ENCODE measurements at places on chromosomes 5 and 9.
A peak's percentile ranks its signal among the peaks of the same experiment; 100 is the strongest.

DNA sequence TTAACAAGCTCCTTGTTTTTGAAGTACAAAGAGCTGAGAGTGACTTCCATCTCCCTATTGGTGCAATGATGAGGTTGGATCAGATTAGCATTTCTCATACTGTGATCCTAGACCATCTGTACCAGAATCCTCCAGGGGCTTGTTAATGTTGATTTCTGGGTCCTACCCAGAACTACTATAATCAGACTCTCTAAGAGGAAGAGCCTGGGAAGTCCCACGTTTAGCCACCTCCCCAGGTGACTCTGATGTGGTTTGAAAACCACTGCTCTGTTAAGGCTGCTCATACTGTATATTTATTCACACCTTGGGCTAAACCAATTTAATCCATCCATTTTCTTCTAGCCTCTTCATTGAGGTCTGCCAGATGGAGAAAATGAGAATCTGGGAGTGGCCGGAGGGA is 49.6 kb upstream of the SMIM32 start:
- DNase-seq, result no peak

DNA sequence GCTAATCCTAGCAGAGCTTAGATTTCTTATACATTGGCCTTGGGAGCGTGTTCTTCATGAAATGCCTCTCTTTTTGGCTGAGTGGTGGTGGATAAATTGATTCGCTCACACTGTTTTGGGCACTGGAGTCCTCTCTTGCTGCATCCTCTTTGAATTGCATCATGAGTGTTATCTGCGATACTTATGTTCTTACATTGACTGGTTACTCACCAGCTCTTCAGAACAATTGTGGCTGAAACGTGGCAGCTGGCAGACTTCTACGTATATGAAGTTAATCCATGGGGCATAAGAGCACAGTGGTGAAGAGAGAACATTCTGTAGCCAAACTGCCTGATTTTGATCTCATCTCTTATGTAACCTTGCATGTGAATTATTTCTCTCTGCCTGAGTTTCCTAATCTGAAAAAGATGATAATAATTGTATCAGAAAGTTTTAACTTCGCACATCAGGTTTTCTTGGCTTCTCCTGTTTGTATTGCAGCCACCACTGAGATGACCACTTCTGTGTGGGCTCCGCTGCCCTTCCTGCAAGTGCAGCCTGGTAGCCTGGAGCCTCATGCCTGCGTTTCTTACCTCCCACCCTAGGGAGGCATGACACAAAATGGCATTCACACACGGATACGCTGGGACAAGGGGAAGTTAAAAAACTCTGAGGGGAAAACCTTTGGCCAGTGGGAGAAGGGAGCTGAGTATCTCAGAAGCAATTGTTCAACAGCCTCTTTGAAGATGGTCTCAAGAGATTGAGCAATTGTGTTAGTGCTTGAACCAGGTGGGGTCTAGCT is 295.2 kb downstream of the ARHGAP26 start:
- no peak for DNase-seq

DNA sequence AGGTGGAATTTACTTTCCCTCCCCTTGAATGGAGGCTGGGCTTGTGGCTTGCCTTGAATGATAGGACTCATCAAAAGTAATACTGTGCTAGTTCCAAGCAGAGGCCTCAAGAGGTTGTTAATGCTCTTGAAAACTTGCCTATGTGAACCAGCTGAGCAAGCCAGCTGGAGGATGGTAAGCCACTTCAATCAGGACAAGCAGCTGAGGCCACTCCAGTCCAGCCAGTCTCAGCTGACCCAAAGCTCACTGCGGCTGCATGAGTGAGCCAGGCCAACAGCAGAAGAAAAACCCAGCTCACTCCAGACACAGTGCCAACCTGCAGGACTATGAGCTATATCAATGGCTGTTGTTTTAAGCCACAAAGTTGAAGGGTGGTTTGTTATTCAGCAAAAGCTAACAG is 182.8 kb downstream of the MCTP1 start:
- DNase-seq, result no peak

- DNase-seq, result no peak
Measured at GRCh38 chr5:35659556-35659955, 41.9 kb downstream of the SPEF2 start.

GRCh38 chr5:172598251-172599203 is 42.5 kb upstream of the NEURL1B start:
- no peak for DNase-seq

- no peak for DNase-seq
Measured at GRCh38 chr5:38329132-38329715, 70.9 kb downstream of the EGFLAM start.

GRCh38 chr9:2837915-2838314 is 6.0 kb downstream of the PUM3 start:
- DNase-seq, result no peak

- peak; percentile 20 for DNase-seq
Measured at GRCh38 chr9:72315510-72316311, 49.3 kb downstream of the ZFAND5 start.

DNA sequence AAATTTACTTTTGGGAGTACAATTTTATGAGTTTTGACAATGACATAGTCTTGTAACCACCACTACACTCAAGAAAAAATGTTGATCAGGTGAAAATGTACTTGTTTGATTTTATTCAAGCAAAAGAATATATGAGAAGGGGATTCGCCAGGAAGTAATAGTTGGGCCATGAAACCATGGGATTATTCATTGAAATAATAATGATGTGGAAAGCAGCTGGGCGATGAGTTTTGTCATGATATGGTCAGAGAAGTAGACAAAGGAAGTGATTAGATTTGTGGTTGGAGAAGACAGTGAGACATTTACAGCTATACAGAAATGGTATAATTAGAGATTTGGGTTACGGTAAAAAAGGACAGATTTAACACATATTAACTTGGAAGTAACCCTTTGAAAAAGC is 11.2 kb downstream of the HMGCR start:
- no peak for DNase-seq
